M059J (cell line): ENCODE measurements at places on chromosomes 1 and 21. TPM values are rescaled to one million over a fixed set of nuclear protein-coding genes. Genes with fewer than 3 reads are reported as not detected.

DNA sequence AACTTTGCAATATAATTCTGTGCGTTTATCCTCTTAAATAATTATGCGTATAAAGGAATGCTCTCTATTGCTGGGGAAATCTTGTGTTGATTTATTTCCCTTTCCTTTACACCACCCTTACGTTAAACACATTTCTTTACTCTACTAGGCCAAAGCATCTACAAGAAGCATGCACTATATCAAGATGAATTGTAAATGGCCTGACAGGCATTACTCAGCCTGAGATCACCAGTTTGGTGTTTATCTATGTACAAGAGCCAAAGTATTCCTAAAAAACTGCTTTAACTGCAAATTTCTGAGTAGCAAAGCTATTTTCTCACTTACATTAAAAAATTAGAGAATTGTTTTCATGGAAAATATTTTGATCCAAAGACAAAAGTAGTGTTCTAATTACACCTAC, 114.8 kb downstream of the TYW3 start:
- DNase-seq = peak; percentile 22

Gene OR10Z1
- not detected in 2 replicates for total RNA-seq

Gene TSPAN1
- total RNA-seq = 0.47 and 1.7 TPM in 2 replicates

Gene CCDC30
- total RNA-seq = 0.34 TPM in 1 of 2 replicates, not detected in the other

- DNase-seq = peak; percentile 36
Observed at GRCh38 chr1:206851341-206852010, 13.9 kb upstream of the IL20 start.

DNA sequence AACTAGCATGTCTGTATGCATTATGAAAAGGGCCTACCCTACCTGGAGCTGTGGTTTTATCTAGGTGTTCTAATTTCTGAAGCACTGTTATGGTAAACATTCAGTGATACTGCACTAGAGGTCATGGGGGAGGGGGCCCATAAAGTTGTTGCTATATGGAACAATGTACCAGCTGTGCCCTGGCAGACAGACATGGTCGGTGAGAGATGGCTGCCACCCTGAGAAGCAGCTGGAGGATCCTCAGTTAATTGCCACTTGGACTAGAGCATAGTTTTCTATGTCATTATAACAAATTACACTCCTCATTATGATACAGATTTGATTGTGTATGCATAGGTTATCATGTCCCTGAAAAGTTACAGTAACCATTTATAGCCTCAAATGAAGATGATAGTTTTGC, 45.4 kb downstream of the ILDR2 start:
- no peak for DNase-seq
